ENCODE measurements at places on chromosomes 11 and 22. TPM values are rescaled to one million over a fixed set of nuclear protein-coding genes. Genes with fewer than 3 reads are reported as not detected.

NNMT gene
- not detected for polyA plus RNA-seq

DNA sequence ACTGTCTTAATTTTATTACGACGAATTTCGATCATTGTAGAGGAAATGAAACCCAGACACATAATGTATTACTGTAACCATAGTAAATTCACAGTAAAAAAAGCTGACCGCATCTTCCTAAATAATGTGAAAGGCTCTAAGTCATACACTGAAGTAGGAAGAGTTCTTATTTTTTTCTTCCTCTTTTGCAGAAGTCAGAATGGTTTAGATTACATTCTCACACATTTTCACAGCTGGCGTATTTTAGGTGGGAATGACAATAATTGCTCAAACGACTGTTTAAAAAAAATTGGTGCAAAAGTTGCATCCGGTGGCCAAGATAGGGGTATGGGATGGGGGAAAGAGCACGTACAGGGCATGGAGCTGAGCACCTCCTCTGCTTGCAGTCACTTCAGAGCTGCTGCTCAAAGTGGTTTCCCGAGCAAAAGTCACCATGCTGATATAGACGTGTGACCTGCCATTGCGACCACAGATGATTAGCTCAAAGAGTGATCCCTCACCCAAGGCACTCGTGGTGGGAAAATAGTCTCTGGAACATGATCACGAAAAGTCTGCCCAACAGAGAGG, 35.3 kb downstream of the MMP13 start:
- DNase-seq = peak; percentile 56

- no peak for DNase-seq
Measured at GRCh38 chr11:2564588-2565425, 120.0 kb downstream of the KCNQ1 start.

DNA sequence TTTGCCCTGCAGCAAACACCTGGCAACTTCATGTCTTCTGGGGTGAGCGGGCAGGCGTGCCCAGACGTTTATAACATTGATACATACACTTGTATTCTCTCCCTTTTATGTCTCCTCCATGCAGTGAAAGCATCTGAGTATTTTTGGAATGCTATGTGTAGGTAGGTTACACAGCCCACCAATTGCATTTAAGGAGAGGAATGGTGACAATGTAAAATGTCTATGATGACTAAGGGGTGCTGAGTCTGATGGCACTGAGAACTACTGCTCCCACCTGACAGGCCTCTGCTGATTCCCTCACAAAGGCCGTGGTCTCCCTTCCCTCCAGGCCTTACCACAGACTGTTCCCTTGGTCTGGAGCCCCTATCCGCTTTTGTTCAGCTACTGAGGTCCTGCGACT, 22.9 kb upstream of the RASL10A start:
- no peak for DNase-seq

KIRREL3 gene
- not detected for polyA plus RNA-seq
